ENCODE measurements at places on chromosomes 6 and 20. TPM values are rescaled to one million over a fixed set of nuclear protein-coding genes. Genes with fewer than 3 reads are reported as not detected.
A peak's percentile ranks its signal among the peaks of the same experiment; 100 is the strongest.

The PLA2G7 gene
- not detected for polyA plus RNA-seq

The CLVS2 gene
- not detected for polyA plus RNA-seq

The MLN gene
- polyA plus RNA-seq = 0.55 TPM

The SRSF6 gene
- 47.3 TPM for polyA plus RNA-seq

The FILIP1 gene
- polyA plus RNA-seq = 84.7 TPM

GRCh38 chr6:155418017-155418761 is 37.5 kb downstream of the NOX3 start:
- H3K4me1 ChIP-seq = no peaks in the 10 kb centered on the region
- H3K4me3 ChIP-seq = no peak overlapping the region
- H3K27me3 ChIP-seq = no peaks in the 10 kb centered on the region
- peak; percentile 82 for DNase-seq

DNA sequence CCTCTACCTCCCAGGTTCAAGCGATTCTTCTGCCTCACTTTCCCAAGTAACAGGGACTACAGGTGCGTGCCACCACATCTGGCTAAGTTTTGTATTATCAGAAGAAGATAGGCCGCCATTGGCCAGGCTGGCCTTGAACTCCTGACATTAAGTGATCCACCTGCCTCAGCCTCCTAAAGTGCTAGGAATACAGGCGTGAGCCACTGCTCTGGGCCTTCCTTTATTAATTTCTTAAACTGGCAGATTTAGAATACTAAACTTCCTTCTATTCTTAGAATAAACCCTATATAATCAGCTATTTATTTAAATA is 86.6 kb downstream of the HFE start:
- no peaks in the 10 kb centered on the region for H3K4me1 ChIP-seq
- H3K4me3 ChIP-seq = no peak overlapping the region
- no peak overlapping the region for H3K27ac ChIP-seq
- DNase-seq = no peak

DNA sequence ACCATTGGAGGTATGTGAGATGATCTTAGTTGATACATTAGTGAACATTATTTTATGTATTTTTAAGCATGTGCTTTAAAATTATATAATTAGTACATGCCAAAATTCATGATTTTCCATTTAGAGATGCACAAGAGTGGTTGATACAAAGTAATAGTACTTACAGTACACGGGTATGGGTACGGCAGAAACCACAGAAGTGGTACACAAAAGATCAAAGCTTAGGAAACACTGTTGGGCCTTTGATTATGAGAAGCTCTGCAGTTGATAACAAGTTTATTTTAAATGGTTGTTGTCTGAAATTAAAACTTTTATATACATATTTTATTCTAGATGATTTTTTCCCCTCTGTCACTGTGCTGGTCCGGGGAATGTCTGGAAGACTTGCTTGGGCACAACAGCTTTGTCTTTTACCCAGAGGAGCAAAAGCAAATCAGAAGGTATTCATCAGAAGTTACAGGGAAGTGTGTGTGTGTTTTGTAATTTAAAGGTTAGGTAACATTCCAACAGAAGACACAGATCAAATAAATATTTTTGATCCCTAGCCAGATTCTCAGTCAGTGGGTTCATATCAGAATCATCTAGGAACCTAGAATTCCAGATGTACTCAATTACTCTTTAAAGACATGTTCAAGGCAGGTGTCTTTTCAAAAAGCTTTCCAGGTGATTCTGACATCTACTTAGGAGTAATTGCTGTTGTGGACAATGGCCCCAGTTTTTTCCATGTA is 32.5 kb upstream of the ADIG start:
- H3K36me3 ChIP-seq = peaks cover 55% of the 10 kb centered on the region
- H3K27me3 ChIP-seq = no peaks in the 10 kb centered on the region
- H3K27ac ChIP-seq = no peak overlapping the region
- no peak for DNase-seq
- H3K4me3 ChIP-seq = no peak overlapping the region

- H3K27me3 ChIP-seq = no peaks in the 10 kb centered on the region
- no peaks in the 10 kb centered on the region for H3K4me1 ChIP-seq
- H3K36me3 ChIP-seq = no peaks in the 10 kb centered on the region
- DNase-seq = no peak
These were observed 61.3 kb downstream of the DST start for GRCh38 chr6:56581296-56581925.

- H3K36me3 ChIP-seq = no peaks in the 10 kb centered on the region
- no peaks in the 10 kb centered on the region for H3K27me3 ChIP-seq
- no peak for DNase-seq
- no peaks in the 10 kb centered on the region for H3K4me1 ChIP-seq
- H3K4me3 ChIP-seq = no peak overlapping the region
- H3K27ac ChIP-seq = no peak overlapping the region
These were observed 79.7 kb downstream of the SYNJ2 start for GRCh38 chr6:158061361-158061708.

Measured in cardiac muscle cell (in vitro differentiated cells and primary cell).